AG09309 (cell line): ENCODE measurements at places on chromosomes 12 and 14.
A peak's percentile ranks its signal among the peaks of the same experiment; 100 is the strongest.

DNA sequence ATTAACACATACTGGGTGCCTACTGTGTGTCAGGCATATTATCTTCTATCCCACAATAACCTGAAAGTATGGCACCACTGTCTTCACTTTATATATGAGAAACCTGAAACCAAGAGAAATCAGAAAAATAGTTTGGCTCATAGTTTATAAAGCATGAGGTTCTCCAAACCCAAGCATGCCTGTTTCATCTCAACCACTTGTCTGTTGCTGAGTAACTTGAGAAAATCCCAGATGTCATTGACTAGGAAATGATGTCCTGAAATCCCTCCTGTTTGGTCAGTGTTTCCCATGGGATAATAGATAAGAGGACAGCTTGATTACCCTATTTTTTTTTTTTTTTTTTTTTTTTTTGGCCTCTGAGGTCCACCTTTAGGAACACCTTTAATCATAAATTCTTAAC is 2.6 kb upstream of the IFNG-AS1 start:
- DNase-seq: no peak

DNA sequence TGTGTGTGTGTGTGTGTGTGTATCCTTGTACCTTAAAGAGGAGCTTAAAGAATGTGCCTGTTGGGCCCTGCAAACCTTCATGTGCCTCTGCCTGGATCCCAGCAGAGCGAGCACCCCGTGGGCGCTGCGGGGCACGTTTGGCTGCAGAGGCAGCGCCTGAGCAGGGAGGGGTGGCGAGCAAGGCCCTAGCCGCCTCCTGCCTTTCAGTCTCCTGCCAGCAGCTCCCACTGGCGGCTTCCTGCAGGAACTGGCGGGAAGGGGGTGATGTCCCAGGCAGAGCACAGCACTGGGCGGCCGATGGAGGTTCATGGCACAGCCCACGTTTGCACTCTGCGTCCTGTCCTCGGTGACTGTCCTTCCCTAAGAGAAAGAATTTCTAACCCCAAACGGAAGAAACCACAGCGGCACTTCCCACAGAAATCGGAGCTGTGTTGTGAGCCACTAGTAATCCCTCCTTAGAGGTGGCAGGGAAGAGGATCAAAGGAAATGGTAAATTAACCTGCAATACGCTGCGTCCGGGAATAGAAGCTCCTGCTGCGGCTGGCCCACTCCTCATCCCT is 19.8 kb downstream of the ZBTB42 start:
- DNase-seq: no peak

- DNase-seq: no peak
Measured at GRCh38 chr12:125434936-125435443, 369.8 kb downstream of the AACS start.

- no peak for DNase-seq
Measured at GRCh38 chr12:88628856-88629509, 48.7 kb upstream of the KITLG start.

GRCh38 chr14:50335989-50336824 is 24.1 kb downstream of the DMAC2L start:
- no peak for DNase-seq

- no peak for DNase-seq
Measured at GRCh38 chr14:78335531-78335930, 165.4 kb downstream of the NRXN3 start.

GRCh38 chr12:90262251-90262650 is 553.6 kb upstream of the ATP2B1 start:
- DNase-seq: no peak

DNA sequence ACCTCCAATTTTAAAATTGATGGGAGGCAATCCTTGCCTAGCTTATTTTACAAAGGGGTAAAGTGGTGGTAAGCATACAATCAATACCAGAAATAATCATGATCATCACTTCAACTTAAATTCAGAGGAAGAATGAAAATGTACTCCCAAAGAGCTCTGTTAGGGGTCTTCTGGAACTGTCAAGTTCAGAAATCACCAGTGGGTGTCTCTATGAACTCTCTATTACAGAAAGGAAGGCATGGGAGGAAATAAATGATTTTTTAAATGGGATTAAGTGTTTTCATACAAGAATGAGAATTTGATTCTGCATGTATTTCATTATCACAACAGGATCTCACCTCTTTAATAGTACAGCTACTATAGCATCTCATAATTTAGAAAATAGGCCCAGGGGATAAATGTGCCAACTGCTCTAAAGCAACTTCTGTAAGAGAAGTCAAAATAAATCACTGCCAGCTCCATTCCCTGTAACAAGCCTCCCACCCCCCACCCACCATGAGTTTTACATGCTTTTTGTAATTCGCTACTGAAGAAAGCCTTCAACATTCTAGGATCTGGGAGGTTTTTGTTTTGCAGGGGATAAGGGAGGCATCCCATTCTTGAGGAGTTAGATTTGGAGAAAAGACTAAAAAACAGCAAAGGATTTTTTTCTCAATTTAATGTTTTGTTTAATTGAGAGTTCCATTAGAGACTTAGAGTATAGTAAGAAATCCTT is 9.7 kb downstream of the DCP1B start:
- no peak for DNase-seq

DNA sequence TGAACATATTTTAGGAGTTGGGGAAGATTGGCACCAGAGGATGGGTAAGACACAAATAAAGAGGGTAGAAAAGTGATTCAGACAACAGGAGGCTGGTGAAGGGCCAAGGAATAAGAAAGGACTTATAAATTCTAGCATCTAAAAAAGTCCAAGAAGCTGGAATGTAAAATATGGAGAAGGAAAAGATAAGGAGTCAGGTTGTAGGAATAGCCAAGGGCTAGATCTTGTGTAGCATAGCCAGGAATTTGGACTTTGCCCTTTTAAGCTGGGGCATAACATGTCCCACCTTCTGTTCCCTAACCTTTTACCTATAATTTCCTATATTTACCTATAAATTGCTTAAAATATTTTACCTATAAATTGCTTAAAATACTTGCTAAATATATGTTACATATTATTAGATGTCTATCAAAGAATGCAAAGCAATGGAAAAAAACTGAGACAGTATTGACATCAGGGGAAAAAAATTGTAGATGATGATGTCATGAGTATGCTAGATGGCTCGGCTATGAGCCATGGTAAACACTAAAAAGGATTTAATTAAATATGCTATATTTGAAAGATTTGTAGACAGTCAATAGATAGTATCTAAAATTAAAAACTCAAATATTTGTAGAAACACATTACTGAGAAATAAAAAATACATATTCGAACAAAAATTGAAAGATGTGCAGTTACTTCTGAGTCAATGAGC is 99.7 kb upstream of the PLEKHG7 start:
- DNase-seq: no peak

DNA sequence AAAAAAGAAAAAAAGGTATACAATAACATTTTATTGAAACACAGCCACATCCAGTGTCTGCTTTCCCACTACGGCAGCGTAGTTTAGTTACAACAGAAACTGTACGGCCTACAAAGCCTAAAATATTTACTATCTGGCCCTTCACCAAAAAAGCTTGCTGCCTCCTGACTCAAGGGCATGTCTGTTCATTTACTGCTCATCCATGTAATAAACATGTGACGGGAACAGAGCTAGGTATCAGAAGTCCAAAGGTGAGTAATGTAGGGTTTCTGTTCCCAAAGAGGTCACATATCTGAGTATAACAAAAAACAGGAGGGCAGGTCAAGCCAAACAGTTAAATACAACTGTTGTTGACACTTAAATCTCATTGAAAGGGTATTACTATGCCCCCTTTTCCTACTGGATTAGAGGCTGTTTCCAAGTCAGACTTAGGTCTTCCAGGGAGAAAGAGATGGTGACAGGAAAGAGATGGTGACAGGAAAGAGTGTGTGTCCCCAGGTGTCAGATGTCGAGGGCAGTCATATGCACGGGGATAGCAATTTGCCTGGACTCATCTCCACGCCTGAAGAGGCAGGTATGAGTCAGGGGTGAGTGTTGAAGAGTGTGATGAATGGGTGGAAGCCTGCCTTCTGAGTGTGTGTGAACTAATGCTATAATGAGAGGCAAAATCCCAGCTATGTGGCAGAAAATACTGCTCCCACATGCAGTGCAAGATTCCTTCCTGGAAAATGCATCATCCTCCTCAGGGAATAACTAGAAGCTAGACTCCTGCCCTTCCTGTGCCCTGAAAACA is 77.7 kb downstream of the MAP3K9 start:
- no peak for DNase-seq

- no peak for DNase-seq
Measured at GRCh38 chr12:58095002-58095401, 153.6 kb downstream of the ATP23 start.

DNA sequence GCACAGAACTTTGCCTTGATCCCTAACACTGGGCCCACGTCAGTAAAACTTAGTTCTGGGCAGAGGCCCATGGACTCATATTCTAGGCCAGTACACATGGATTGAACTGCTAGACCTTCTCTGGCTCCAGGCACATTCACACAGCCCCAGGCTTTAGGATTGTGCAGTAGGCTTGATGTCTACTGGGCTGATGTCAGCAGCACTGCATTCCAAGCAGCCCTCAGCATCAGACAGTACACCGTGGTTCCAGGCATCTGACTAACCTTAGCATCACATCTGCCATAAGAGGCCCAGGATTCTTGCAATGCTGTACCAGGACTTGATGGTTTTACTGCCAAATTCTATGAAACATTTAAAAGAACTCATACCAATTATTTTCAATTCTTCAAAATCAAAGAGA is 301.9 kb downstream of the CCER1 start:
- DNase-seq: peak; percentile 43

- peak; percentile 95 for DNase-seq
Measured at GRCh38 chr14:68232300-68233055, 412.9 kb downstream of the RAD51B start.

- DNase-seq: no peak
Measured at GRCh38 chr12:44503329-44503728, 372.8 kb downstream of the NELL2 start.

DNA sequence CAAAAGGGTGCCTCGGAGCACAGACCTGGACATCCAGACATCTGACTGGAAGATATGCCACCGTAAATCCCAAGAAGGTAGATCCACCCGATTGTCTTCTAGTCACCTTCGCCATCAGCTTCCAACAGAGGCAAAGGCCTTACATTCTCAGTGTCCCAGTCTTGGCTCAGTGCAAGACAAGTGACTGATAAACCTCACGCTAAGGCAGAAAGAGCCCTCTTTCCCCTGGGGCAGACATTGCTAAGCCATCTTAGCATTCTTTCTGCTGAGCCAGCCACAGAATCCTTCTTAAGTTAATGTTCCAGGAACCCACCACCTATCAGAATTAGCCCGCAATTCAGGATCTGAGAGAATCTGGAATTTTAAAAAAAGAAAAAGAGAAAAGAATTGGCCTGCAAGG is 4.3 kb upstream of the PLEKHG6 start:
- DNase-seq: no peak

- DNase-seq: no peak
Measured at GRCh38 chr14:31705731-31706130, 144.5 kb downstream of the NUBPL start.

- DNase-seq: no peak
Measured at GRCh38 chr12:14059548-14059947, 78.1 kb upstream of the GRIN2B start.

- no peak for DNase-seq
Measured at GRCh38 chr12:20985399-20985798, 145.6 kb upstream of the SLCO1B1 start.

GRCh38 chr12:49187184-49187583 is 1.7 kb downstream of the TUBA1A start:
- DNase-seq: peak; percentile 7

DNA sequence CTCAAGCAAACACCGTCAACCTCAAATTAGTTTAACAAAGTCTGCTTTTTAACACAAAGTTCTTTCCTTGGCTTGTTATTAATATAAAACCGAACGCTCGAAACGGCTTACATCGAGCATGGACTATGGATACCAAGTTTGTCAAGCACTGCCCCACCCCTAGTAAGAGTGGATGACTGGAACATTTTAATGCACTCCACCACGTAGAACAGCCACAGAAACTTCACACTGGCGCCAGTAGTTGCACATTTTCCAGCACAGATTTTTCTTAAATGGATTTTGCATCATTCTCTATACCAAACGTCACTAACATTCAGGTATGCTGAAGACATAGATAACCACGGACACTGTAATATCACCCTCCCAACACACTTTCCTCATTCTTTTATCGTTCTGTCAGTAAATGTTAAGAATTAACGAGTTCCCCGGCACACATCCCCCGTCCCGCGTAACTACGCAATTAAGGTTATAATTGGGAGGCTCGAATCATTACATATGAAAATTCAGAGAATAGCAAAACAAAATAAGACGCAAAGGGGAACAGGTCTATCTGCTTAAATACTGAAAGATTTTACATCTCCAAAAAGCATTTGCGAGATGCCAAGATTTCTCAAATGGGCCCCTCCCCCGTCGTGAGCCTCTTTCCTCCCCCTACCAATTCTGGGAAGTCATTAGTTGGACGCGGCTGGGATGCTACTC is 990 bp downstream of the FERMT2 start:
- DNase-seq: peak; percentile 18

DNA sequence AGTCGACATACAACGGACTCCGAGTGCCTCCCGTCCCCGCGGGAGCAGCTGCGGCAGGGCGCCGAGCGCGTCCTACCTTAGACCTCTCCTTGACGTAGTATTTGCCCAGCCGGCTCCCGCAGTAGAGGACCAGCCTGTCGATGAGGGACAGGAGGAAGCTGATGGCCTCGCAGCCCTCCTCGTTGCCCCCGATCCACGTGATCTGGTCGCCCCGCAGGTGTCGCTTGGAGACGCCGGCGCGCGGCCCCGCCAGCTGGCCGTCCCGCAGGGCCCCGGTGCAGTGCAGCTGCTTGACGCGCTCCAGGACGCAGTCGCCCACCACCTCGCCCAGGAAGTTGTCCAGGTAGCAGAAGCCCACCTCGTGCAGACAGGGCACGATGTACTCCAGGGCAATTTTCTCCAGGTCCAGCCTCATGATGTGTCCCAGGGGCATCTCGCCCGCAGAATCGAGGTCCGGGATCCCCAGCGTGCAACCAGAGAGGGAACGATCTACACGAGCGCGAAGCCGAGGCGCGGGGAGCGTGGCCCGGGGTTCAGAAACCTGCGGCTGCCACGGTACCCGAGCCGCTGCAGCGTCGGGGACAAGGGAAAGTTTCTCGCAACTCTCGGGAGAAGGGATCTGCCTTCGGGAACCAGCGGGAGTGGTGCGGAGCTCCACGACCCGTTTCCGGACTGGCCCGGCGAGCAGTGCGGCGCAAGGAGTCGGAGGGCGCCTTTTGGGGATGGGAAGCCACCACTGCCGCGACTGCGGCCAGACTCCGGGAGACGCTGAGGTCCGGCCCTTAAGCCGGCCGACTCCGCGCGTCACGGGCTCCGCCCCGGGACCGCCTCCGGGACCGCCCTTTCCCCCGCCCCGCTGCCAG is at the start of gene EGLN3:
EGLN3 (minus strand) TSS at position 755 of the 863 bp plus-strand sequence; CDS start at position 433, 322 bp downstream.
- DNase-seq: no peak

GRCh38 chr12:133206390-133206789 is 25.1 kb downstream of the ZNF268 start:
- no peak for DNase-seq

GRCh38 chr12:4091016-4091743 is 182.4 kb upstream of the CCND2 start:
- DNase-seq: no peak
